Stimulated activated CD8-positive, alpha-beta memory T cell treated with anti-CD3 and anti-CD28 coated beads, Interleukin-15, amount 100 ng/mL, for 24 hours (primary cell): ENCODE measurements at places on chromosomes 13 and 19.

DNA sequence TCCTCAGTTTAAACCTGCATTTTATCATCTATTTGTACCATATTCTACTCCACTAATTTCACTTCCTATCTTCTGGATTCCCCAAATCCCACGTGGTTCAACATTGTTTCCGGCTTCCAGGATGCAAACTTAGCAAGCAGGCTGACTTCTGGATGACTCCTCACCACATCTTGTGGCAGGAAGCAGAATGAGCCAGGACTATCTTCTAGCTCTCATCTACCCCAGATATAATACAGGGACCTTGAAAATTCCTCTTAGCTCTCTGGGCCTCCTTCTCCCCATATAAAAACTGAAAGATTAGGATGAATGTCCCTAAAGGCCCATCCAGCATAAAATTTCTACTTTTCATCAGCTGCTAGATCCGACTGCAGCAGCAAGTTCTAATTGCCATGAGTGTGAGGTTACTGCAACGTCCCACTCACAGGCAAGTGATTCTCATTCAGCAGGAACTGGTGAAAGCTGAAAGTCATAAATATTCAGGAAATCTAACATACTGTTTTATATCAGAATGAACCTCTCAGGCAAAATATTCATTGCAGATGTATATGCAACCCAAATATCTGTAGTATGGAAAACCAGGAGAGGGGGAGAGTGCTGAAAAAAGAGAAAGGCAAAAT is 93.4 kb downstream of the KCTD12 start:
- no peak for DNase-seq

DNA sequence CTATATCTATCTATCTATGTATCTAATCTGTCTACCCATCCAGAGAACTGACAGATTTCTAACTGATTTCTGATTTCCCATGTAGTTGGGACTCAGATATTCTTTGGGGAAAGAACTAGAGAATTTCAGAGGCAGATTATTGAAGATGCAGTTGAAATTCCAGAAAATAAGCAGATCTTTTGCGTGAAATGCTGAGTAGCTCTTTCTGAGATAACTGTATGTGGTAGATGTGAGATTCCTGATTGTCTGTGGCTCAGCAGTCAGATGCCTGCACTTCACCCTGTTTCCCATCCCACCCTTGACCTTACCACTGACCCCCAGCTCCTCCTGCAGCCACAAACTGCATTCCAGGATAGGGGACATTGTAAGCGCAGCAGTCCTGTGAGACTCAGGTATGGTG is 61.5 kb downstream of the DGKH start:
- DNase-seq: no peak

- DNase-seq: no peak
Measured at GRCh38 chr19:7923295-7924191, 2.4 kb downstream of the CTXN1 start.

GRCh38 chr19:35169221-35169995 is 14.9 kb downstream of the FXYD5 start:
- DNase-seq: no peak

- no peak for DNase-seq
Measured at GRCh38 chr13:44068737-44069136, 189.0 kb downstream of the LACC1 start.

DNA sequence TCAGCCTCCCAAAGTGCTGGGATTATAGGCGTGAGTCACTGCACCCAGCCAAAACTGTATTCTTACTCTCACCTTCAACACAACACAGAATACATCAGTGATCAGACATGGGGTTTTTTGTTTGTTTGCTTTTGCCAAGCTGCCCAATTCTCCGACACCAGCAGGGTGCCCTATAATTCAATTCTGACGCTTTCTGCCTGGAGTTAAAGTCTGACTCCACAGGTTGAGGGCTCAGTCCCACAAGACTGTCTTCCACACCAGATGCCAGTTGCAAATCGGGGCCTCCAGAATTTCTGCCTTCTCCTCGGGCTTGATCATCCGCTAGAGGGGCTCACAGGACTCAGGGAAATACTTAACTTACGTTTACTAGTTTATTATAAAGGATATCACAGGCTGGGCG is 22.1 kb downstream of the FBN3 start:
- DNase-seq: no peak

GRCh38 chr13:107678075-107678689 is 537.2 kb downstream of the LIG4 start:
- no peak for DNase-seq

DNA sequence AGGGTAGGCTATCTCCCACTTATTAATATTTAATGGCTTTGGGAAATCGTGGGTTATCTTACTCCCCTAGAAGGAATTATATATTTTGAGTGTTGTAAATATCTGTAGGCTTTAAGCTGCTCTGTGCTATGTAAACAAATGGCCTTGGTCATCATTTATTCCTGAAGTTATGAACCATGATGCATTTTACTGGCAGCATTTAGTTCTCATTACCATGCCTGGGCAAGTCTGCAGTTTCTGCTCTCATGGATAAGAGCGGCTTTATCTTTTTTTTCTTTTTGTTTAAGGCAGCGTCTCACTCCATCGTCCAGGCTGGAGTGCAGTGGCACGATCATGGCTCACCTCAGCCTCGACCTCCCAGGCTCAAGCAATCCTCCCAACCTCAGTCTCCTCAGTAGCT is 156.1 kb downstream of the IRS2 start:
- no peak for DNase-seq

DNA sequence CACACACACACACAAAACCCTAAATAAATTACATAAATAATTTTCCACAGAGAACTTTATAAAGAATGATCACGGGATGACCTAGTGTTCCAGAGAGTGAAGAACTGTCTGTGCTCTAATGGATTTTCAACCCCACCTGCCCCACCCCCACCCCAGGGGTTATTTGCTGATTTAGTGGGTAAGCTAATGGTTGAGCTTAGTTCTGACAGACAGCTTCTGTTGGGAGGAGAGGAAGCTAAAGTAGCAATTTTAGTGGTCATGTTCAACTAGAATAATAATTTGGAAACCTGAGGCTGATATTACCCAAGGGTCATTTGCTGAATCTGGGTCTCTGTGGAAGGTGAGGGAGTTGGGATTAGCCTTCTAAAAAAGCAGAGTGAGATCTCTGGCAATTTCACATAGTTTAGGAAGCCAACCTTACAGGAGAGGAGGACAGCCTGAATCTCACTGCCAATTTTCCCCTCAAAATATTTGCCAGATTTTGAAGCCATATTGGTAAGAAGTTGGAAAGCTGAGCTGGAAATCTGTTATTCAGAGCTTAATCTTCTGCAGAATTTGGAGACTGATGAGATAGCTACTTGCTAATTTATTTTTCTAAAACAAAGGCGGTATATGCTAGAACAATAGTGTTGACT is 68.7 kb downstream of the POSTN start:
- no peak for DNase-seq

DNA sequence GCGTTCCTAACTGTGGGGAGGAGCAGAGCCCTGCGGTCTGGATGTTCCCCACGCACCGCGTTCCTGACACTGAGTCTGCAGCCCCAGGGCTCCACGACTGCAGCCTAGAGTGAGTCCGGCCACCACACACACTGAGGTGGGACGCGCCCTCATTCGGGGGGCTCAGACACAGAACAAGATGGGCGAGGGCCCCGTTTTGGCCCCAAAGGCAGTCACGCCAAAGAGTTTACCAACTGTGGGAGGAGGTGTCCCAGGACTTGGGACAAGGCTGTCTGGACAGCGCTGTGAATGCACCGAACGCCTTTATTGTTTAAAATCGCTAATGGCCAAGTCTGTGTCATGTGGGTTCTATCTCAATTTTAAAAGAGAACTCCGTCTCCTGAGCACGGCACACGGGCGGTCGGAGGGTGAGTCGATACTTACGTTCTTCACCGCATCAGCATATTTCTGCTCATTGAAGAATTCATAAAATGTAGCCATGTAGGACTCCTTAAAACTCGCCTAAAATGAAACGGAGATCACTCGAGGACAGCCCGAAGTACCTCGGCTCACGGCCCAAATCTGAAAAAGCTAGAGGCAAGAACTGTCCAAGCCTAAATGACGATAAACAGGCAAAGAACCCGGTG is 35.2 kb upstream of the C13orf46 start:
- DNase-seq: no peak

GRCh38 chr19:41364524-41365391 is 809 bp upstream of the B9D2 start:
- DNase-seq: no peak
